ENCODE measurements at places on chromosomes 1 and 21.
A peak's percentile ranks its signal among the peaks of the same experiment; 100 is the strongest.

- DNase-seq: no peak
Observed at GRCh38 chr1:68230484-68230802, 1.9 kb downstream of the WLS start.

DNA sequence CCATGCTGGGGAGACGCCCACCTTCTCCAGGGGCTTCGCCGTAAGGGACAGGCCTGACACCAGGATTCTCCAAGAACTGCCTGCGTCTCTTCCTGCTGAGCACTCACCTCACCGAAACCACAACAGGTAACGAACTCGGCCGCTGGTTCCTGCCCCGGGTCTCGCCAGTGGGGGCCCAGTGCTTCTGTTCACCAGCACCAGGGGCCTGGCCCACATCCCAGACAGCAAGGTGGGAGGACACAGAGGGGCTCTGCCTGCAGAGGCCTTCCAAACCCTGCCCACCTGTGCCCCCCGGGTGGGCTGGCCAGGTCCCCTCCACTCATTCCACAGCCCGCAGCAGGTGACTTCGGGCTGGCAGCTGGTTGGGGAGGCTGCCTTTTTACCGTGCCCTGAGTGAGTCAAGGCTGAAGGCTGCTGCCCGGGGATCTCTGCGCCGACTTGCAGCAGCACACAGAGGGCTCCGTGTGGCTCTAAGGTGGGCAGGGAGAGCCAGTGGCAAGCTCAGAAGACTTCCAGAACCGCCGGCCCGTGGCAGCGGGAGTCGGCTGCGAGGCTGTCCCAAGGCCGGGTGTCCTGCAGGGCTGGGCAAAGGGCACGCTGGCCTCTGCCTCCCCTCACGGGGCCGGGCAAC, 14.7 kb upstream of the COL18A1 start:
- DNase-seq: no peak

- DNase-seq: no peak
Observed at GRCh38 chr1:107358619-107359327, 217.9 kb downstream of the NTNG1 start.

DNA sequence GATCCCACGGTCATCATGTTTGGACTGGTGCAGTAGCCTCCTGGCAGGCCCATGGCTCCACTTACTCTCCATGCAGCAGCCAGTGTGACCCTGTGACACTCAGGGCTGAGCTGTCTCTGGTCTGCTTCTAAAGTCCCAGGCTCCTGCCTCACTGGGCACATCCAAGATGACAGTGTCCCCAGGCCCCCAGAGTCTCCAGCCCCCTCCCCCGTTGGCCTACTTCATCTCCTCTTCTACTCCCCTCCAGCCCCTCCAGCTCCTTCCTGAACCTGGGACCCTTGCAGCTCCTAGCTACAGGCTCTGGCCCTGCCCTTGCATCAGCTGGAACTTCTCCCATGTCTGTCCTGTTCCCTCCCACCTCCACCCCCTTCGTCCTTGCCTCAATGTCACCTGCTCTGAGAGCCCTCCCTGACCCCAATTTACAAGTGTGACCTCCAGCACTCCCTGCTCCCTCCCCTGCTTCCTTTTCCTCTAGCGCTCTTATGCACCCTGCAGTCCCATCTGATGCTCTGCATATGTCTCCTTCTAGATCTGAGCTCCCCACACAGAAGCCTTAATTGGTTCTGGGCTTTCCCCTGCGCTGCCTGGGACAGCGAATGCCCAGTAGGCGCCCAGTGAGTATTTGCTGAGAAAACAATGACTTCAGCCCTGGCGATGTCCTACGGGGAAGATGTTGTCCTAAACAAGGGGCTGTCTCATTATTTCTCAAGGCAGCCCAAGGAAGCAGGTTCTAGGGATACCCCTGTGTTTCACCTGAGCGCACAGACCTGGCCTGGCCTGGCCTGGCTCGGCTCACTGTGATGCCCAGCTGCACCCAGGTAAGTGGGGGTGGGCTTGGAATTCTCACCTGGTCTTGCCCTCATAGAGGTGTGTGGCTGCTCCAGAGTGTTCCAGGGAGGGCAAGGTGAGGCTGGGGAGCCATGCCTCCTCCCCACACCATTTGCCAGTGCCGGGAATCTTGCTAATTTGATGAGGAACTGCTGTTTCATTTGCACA, 600.6 kb downstream of the PTPRU start:
- DNase-seq: no peak

DNA sequence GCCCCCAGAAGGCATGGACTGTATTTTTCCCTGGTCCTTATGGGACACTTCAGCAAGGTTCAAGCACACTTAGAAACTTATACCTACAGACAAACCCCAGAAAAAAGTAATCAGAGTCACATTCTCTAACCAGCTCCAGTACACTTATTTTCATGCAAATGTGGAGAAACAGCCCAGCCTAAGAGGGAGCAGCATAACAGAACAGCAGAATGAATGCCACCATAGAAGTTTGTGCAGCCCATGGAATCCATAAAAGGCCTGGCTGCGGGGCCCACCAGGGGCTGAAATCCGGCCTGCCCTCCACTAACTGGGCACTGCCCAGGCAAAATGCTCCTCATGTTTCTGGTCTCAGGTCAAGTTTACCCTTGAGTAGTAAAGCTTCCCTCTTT, 60.4 kb upstream of the ATP1A1 start:
- DNase-seq: no peak

GRCh38 chr1:245999697-246000637, 507.1 kb downstream of the SMYD3 start:
- no peak for DNase-seq

DNA sequence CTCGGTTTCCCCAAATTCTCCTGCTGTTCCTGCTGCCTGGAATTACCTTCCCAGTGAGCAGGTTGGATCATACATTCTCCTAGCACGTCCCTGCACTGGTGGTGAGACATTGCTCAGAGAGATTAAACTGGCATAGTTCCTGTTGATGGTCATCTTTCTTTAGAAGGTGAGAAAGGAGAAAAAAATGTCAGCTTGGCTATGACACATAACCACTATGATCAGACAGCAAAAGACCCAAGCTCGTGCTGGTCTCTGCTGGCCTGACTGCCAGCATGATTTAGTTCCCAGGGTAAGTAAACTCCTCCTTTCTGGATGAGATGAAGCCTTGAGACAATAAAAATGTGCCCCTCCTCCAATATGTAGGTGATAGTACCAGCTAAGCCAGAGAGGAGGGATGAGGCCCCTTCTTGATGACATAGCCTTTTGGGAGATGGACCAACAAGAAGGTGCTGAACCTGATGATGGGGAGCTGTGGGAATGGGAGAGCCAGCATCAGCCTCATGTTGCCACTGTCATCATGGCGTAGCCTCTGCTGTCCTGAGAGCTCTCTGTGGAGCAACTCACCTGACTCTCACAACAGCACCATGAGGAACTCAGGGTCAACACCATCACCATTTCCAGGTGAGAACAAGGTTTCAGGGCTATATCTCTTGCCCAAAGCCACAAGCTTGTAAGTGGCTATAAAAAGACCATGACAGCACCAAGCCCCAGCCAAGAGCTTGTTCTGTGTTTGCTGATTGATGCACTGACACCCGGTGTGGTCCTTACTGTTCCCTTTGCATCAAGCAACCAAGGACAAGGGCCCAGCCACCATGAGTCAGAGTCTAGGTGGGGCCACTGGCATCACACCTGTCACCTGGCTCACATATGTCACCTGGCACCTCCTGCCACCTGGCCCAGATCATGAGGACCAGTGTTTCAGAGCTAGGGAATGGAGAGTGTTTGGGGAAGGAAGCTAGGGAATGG, 200.0 kb downstream of the MATN1 start:
- DNase-seq: no peak

- no peak for DNase-seq
Observed at GRCh38 chr1:208198236-208198635, 45.9 kb downstream of the PLXNA2 start.

- DNase-seq: no peak
Observed at GRCh38 chr1:109997867-109998229, 13.3 kb downstream of the AHCYL1 start.

GRCh38 chr1:172941471-172941870, 109.3 kb downstream of the TNFSF18 start:
- DNase-seq: no peak

GRCh38 chr1:70202173-70202758, 3.1 kb downstream of the LRRC40 start:
- DNase-seq: no peak

DNA sequence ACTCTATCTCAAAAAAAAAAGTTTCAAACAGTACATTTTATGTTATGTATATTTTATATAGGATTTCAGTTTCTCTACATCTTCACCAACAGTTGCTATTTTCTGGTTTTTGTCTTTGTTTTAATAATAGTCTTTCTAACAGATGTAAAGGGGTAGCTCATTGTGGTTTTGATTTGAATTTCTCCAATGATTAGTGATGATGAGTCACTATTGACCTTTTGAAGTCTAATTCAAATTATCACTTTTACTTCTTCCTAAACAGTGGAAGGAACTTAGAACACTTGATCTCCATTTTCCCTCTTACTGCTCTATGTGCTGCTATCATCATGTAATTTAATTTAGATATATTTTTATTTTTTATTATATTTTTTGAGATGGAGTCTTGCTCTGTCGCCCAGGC, 31.7 kb upstream of the SHCBP1L start:
- no peak for DNase-seq

- no peak for DNase-seq
Observed at GRCh38 chr1:9416918-9417500, 122.3 kb upstream of the SLC25A33 start.

DNA sequence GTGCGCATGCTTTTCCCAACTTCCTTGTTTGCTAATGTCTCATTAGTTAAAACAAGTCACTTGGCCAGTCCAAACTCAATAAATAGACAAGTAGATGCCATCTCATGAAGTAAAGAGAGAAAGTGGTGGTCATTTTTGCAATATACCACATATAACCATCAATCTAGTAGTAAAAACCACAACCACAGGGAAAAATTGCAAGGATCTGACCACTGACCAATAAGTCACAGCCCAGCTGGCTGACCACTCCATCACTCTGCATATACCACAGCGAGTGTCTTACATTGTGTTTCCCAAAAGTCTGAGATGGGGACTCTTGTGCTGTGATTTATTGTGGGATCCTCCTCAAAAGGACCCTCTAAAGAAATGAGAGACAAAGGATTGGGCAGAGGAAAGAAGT, 76.0 kb downstream of the FH start:
- DNase-seq: no peak

DNA sequence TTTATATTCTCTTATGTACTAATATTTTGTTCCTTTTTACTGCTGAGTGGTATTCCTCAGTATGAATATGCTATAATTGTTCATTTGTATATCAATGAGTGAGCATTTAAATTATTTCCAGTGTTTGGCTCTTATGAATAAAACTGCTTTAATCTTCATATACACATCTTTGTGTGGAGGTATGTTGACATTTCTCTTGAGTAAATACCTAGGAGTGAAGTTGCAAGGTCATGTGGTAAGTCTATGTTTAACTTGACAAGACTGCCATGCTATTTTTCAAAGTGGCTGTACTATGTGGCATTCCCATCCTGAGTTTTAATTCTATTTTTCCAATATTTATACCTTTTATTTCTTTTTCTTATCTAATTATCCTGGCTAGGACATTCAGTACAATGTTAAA, 124.2 kb downstream of the ADSS2 start:
- DNase-seq: no peak

- no peak for DNase-seq
Observed at GRCh38 chr1:89605692-89606091, 27.2 kb upstream of the LRRC8C start.

DNA sequence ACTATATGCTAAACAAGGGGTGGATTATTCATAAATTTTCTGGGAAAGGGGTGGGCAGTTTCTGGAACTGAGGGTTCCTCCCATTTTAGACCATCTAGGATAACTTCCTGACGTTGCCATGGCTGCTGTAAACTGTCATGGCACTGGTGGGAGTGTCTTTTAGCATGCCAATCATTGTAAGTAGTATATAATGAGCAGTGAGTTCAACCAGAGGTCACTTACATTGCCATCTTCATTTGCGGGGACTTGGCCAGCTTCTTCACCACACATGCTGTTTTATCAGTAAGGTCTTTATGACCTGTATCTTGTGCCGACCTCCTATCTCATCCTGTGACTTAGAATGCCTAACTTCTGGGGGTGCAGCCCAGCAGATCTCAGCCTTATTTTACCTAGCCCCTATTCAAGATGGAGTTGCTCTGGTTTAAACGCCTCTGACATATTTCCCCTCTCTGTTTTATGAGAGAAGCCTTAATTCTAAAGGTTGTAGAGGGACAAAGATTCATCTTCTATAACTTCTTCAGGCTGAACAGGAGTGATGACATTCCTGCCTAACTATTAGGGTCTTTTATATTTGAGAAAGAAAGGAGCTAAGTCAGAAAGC, 60.4 kb downstream of the DIP2A start:
- DNase-seq: no peak

- no peak for DNase-seq
Observed at GRCh38 chr1:107992347-107992746, 27.4 kb upstream of the VAV3 start.

DNA sequence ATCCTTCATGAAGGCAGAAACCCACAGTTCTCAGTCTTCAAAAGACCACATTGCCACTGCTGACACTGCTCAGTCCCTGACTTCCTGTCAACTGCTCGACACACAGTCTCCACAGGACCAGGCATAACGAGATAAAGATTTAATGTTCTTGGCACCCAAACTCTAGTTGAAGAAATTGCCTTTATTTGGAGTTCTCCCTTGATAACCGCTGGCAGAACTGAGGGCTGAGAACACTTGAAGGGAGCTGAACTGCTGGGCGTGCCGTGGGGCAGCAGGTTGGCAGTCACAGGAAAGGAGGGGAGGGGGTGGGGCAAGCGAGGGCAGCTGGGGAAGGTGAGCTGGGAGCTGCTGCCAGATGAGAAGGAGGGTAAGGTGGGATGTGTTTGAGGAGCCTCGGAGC, 15.9 kb downstream of the HENMT1 start:
- DNase-seq: peak; percentile 19

GRCh38 chr1:206859082-206859521, 6.3 kb upstream of the IL20 start:
- DNase-seq: no peak

DNA sequence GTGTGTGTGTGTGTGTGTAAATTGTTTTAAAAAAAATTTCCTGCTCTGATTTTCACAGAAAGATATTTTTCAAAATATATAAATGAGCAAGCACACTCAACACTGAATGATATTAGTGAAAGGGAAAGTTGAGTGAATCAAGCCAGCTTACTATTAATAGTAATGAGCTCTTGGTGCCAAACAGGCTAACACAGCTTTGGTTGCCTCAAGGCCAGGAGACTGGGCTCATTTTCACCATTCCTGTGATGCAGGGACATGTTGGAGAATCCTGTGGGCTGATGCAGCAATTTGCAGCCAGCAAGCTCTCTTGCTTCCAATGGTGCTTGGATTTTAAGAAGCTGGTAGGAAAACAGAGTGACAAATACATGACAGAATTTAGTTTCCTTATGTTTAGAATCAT, 30.2 kb downstream of the PLA2G4A start:
- no peak for DNase-seq
